ENCODE measurements at places on chromosomes 7 and 10. TPM values are rescaled to one million over a fixed set of nuclear protein-coding genes. Genes with fewer than 3 reads are reported as not detected.

- DNase-seq, result peak; percentile 12
Measured at GRCh38 chr7:159027056-159027788, 117.4 kb downstream of the VIPR2 start.

HEPACAM2 gene
- polyA plus RNA-seq, result 4.6 TPM

C10orf53 gene
- polyA plus RNA-seq, result 139 TPM

HOXA10 gene
- 1.6 TPM for polyA plus RNA-seq

DNA sequence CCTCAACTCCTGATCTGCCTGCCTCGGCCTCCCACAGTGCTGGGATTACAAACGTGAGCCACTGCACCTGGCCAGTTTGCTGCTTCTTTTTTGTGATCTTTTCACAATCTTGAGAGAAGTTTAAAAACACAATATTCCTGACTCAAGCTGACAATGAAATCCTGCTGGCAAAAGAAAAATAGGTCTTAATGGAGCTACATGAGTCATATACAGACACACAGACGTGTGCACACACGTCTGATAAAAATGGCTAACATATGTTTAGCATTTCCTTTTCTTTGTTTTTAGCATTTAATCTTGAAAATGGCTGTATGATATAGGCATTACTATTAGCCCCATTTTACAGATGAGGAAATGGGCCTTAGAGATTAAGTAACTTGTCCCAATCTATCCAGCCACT, 29.4 kb upstream of the RAB18 start:
- no peak for DNase-seq

DNA sequence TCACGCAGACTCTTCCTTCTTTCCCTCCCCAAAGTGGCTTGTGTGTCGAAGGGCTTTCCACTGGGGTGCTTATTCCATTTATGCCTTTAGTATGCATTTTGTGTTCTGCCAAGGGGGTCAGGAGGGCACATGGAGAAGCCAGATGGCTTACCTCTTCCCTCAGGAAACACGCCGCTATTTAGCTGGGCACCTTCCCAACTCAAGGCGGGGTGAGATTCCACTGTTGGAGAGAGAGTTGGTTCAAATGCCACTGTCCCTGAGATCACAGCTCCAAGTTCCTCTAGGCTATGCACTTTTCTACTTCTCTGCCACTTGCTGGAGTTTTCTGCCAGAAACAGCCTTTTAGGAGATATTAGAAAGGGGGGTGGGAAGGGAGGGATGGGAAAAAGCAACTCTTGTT, 1091.8 kb downstream of the LRMDA start:
- peak; percentile 22 for DNase-seq

DNA sequence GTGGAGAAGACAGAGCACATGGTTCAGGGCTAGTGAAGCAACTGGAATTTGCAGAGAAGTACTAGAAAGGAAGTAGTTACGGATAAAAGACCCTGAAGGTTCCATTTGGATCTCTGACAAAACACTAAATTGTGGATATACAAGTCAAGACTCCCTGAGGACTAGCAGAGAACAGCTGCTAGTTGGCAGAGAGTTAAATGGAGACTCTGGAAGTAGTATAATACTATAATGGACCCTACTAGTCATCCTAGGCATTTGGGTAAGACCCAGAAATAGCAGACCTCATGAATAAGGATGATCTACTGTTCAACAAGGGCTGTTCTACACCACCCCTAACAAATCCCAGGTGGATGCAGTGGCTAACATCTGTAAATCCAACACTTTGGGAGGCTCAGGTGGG, 19.1 kb downstream of the MCMBP start:
- DNase-seq, result no peak

HPS1 gene
- polyA plus RNA-seq, result 59.4 TPM

HTR5A gene
- 2.8 TPM for polyA plus RNA-seq

- no peak for DNase-seq
Measured at GRCh38 chr7:149879271-149879743, 5.5 kb downstream of the ATP6V0E2 start.

- DNase-seq, result no peak
Measured at GRCh38 chr10:123507298-123507697, 158.9 kb upstream of the GPR26 start.

DNA sequence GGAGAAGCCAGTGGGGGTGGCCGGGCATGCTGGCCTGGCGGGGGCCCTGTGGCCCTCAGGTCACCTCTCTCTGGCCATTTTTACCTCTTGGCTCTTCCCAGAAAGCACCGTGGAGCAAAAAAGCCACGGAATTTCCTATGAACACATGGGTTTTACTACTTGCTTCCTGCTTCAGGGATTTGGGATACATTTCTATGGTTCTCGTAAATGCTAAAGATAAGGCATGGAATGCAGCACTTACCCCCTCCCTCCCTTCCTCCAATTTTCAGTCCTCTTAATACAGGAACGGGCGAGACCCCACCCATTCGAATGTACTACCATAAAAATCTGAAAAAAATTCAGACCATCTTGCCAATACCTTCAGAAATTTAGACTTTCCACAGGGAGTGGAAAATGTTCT, 279.7 kb downstream of the ARHGAP12 start:
- DNase-seq, result no peak

BAMBI gene
- polyA plus RNA-seq, result 24.4 TPM

PRLHR gene
- polyA plus RNA-seq, result not detected

TSPAN13 gene
- 10.0 TPM for polyA plus RNA-seq

DNA sequence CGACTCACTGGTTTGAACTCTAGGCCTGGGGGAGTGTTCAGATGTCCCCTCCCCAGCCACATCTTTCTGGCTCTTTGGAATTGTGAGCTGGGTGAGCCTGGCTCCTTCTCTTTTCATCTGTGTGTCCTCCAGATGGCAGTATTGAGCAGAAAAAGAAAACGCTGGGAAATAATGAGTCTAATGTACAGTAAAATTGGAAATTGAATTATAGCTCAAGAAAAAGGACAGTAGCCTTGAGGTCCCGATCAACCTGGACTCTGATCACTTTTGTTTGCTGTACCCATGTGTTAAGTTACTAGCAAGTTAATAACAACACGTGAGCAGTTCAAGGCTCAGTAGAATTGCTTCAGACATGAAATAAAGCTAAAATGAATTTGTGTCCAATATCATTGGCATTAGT, 77.9 kb downstream of the SNX10 start:
- peak; percentile 60 for DNase-seq

Measured in testis (tissue), 5 donors.